ENCODE measurements at places on chromosomes 16 and 17. TPM values are rescaled to one million over a fixed set of nuclear protein-coding genes. Genes with fewer than 3 reads are reported as not detected.

- DNase-seq = no peak
Observed at GRCh38 chr17:59234631-59235030, 14.3 kb downstream of the GDPD1 start.

- DNase-seq = no peak
Observed at GRCh38 chr17:11943759-11944347, 53.4 kb downstream of the ZNF18 start.

RND2 gene
- total RNA-seq = not detected

DNA sequence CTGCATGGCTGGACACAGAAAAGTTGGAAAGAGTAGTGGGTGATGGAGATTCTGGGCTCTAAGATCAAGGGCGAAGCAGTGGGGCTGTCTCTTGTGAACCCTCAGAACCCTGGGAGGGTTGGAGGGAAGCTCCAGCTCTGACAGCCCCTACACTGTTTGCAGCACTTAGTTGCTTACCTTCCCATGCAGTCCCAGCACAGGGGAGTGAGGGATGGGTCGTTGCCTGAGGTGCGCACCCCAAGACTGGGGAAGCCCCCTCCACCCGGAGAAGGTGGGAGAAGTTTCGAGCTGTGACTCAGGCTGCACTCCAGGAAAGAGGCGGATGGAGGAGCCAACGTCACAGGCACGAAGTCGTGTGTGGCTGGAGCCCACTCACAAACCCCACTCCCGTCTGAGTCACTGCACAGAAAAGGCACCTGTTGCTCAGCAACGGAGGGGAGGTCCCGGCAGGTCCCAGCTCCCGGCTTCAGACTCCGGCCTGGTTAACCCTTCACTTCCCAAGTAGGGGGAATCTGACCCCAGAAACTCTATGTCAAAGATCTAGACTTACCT is 60.1 kb downstream of the AIPL1 start:
- no peak for DNase-seq

DNA sequence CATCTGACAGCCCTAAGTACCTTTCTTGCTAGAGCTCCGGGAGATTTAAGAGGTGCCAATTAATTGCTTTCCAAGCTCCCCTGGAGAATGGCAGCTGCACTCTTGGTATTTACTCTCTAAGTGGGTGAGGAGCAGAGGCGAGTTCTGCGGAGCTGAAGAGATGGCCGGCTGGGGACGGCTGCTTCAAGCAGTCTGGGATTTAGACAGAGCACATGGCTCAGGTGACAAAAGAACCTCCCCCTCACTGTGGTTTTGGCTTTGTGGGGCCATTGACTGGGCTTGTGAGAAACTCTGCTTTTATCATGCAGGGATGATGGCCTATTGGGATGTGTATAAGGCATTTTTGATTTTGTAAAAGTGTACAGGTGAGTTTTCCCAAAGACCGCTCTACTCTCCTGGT is 239.3 kb upstream of the EEF2KMT start:
- no peak for DNase-seq

KRTAP2-2 gene
- total RNA-seq = not detected

CHST4 gene
- total RNA-seq = not detected

DNA sequence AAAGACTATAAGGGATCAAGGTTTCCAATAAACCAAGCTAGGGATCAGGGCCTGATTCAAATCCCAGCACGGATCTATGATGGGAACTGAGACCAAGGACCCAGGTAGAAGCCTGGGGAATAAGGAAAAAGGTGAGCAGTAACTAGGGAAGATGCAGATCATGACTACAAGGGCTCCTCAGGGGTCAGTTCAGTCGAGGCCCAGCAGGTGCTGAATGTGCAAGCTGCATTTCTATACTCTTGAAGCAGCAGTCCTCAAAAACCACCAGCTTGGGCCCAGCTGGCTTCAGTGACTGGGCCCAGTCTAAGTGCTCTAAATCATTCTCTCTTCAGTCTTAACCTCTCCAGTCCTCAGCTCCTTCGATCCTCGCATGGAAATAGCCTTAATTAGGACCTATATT is 228.8 kb upstream of the AXIN2 start:
- DNase-seq = no peak

DNA sequence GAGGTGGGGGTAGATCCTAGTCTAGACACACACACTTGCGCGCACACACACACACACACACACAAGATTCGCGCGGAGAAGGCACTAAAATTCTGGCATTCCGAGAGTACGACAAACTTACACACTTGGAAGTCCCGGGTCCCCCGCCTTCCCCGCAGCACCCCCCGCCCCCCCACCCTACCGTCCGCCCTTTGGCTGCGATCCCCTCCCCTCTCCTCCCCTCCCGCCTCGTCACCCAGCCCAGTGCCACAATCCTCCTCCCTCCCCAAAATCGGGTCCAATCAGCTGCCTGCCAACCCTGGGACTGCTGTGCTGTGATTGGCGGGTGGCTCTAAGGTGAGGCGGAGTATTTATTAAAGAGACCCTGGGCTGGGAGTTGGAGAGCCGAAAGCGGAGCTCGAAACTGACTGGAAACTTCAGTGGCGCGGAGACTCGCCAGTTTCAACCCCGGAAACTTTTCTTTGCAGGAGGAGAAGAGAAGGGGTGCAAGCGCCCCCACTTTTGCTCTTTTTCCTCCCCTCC is at the start of gene SOX9:
Gene SOX9 (plus strand): TSS at position 379 of the 522 bp plus-strand sequence. CDS start 372 bp downstream, outside the sequence.
- DNase-seq = no peak

DNA sequence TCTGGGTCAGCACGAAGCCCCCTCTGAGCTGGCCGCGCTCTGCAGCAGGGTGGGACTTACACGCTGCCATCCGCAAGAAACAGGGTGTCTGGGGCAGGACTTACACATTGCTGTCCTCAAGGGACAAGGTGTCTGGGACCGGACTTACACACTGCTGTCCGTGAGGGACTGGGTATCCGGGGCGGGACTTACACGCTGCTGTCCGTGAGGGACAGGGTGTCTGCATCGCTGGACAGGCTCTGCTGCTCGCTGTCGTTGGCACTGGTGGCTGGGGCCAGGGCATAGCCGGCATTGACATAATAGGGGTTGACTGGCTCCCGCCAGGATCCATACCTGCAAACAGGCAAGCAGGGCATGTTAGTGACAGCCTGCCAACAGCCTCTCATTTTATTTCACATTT is 31.4 kb downstream of the PDIA2 start:
- no peak for DNase-seq

SCIMP gene
- total RNA-seq = not detected

- DNase-seq = no peak
Observed at GRCh38 chr16:89103156-89103555, 9.5 kb downstream of the ACSF3 start.

DNA sequence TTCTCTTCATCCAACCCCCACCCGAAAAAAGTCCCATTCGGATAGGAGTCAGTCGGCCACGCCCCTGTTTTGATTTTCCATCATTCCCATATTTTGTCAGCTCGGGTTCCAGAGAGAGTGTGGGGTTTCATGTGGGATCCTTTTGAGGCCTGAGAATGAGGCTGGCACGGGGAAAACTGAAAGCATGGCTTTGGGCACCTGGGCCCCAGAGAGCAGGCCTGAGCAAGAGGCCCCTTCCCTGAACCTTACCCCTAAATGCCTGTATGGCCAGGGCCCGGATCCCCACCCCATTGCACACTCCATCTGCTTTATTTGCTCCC is 4.6 kb upstream of the HOXB4 start:
- no peak for DNase-seq

ATXN7L3 gene
- 103 TPM for total RNA-seq

DNA sequence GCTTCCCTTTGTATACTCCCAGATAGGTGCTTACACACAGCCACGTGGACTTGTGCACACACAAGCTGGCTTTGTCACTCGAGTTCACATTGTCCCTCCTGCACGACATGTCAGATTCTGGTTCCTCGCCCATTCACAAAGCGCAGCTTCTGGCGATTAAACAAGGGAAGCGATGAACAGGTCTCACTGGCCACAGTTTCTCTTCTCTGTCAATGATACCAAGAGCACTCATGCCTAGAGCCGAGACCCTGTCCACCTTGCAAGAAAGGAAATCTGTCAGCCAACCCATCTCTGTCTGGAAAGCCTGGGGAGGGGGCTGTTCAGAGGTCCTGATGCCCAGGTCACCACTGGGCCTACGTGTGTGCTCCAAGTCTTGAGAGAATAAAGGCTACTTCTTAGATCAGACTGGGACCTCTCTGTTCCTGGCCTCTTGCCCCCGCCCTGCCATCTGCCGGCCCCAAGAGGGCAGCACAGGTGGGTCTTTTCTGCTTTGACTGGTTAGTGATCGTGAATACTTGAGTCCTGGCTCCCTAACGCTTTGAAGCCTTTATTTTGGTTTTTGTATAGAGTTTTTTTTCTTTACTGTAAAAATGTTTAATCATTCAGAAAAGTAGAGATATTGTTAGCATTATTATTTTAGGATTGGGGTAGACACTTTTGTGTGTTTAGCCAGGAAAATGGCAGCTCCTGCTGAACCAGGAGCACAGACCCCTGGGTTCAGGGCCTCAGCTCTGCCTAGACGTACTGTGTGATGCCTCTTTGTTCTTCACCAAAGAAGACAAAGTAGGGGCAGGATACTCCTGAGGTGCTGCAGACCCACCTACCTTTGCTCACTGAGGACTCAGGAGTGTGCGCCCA is 104.7 kb downstream of the MRM1 start:
- peak; percentile 49 for DNase-seq

DNA sequence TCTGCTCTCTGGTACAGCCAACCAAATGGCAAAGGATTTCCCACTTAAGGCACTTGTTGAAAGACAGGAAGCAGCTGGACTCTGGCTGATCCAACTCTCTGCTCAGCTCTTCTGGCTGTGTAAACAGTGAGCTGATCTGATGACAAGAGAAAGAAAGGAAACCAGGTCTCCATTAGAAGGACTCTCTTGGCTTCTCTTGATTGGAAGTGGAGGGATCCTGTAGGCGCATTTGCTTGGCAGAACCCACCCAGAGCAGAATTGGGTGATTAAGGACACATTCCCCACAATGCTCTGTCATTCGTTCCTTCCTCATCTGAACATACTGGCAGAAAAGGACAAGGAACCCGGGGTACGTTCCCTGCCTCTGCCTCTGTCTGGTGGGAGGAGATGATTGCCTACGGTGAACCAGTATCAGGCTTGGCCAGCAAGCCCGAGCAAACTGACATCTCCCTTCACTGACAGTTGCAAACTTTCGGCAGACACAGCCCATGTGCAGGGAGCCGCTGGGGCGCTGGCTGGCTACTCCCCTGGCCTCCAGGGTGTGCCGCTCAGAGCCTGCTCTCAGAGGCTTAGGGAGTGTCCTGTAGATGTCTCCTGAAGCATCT is 29.1 kb downstream of the LDHD start:
- no peak for DNase-seq

ZNF500 gene
- 12.3 TPM for total RNA-seq

GRCh38 chr17:60102632-60103096 is 23.9 kb upstream of the HEATR6 start:
- DNase-seq = no peak

DNA sequence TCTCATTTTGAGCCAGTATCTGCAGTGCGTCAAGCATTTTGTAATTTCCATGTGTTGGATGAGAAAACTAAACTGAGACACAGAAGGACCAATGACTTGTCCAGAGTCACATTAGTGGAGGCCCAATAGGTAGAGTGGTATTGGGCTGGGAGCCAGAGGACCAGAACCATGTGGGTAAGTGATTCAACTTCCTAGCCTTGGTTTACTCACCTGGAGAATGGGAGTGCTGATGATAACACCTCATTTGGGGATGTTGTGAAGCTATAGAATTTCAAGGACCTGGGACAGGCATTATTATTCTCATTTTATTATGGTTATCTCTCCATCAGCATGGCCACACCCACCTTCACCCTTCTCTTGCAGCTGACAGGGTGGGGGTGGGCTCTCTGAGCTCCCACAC is 8.1 kb downstream of the CPNE2 start:
- no peak for DNase-seq

GRCh38 chr16:84514295-84514873 is 9.9 kb upstream of the MEAK7 start:
- DNase-seq = no peak

- DNase-seq = no peak
Observed at GRCh38 chr17:81842725-81843504, 8.1 kb upstream of the PPP1R27 start.

GLIS2 gene
- total RNA-seq = not detected

- no peak for DNase-seq
Observed at GRCh38 chr17:57166803-57167202, 81.8 kb downstream of the AKAP1 start.

- no peak for DNase-seq
Observed at GRCh38 chr17:40338941-40339649, 25.4 kb downstream of the GJD3 start.

DNA sequence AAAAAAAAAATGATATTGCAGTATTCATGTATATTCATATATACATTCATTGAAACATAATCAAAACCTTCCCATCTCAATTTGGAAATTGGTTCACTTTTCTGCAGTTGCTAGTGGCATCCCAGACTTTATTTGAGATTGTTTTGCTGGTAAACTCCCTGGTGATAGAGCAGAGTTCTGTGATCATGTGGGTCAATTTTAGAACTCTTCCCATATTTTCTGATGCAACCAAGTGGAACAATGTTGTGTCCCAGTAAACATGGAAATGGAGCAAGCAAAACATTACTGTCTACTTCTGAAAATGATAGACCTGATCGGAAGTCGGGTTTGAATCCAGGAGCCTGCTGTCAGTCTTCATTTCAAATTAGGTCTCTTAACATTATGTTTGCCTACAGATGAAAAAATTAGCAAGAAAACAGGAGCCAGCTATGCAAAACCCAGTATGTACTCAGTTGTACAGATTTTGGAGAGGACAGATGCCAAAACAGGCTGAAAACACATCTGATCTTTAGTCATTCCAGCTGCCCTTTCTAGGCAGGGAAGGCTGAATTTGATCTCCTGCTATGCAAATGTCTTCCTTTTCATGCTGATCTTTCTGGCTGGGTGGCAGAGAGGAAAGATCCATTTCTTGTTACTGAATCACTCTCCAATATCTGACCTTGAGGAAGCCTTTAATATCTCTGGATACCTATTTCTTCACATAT is 786.6 kb upstream of the SOX9 start:
- no peak for DNase-seq

CBFA2T3 gene
- total RNA-seq = 1.3 TPM

DNA sequence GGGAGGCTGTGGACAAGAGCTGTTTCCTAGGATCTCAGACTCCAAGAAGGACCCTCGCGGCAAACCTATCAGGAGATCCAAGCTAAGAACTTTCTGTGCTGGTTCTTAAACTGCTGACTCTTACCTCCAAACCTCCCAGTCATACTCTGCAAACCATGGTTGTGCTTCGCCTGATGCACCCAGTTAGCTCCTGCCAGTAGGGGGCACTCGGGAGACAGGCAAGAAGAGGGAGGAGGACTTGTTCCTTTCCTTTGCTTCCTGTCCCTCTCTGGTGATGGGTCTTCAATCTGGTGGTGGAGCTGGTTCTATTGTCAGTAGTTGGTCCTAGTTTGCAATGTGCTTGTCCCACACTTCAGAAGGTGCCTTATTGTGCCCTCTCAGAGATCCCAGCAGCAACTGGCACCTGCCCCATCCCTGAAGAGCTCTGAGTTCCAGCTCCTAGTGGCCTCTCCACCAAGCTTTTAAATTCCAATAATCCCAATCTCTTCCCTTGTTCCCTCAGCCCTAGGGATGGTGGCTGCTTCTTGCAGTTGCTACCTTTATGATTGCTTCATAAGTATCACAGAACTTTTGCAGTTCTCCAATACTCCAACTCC is 113.5 kb upstream of the RPL38 start:
- no peak for DNase-seq

Data from CD4-positive, CD25-positive, alpha-beta regulatory T cell (primary cell).